NCI-H1930 (cell line): ENCODE measurements at places on chromosomes 1 and 21.

- DNase-seq, result no peak
Measured at GRCh38 chr1:147613506-147613905, 56.8 kb downstream of the ACP6 start.

GRCh38 chr1:116262995-116263385, 110.1 kb upstream of the ATP1A1 start:
- no peak for DNase-seq

DNA sequence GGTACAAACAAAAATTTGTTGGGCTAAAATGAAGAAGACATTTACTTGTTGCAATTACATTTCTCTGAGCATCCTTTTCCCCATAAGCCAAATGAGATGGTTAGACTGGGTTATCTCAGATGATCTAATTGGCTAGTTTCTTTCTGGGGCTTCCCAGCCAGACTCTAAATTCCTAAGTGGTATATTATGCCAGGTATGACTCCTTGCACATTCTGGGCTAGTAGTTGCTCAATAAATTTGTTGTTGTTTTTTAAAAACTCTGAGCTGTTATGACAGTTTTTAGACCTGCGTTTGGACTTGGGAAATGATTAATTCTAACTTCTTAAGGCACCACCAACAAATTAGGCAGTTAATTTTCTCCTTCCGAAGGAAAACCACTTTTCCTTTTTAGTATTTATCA, 66.1 kb downstream of the UCK2 start:
- DNase-seq, result no peak

DNA sequence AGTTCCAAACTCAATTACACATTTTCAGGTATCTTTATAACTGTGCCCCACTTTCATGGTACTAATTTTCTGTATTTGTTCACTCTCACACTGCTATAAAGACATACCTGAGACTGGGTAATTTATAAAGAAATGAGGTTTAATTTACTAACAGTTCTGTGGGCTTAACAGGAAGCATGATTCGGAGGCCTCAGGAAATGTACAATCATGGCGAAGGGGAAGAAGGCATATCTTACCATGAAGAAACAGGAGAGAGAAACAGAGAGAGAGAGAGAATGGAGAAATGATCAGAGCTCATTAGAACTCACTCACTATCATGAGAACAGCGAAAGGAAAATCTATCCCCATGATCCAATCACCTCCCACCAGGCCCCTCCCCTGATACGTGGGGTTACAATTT, 874.1 kb upstream of the B3GALT2 start:
- no peak for DNase-seq

GRCh38 chr1:65011983-65012382, 45.6 kb upstream of the JAK1 start:
- no peak for DNase-seq

GRCh38 chr21:42848932-42849758, 30.2 kb downstream of the WDR4 start:
- DNase-seq, result no peak

- DNase-seq, result no peak
Measured at GRCh38 chr1:205045146-205045545, 2.1 kb downstream of the CNTN2 start.

DNA sequence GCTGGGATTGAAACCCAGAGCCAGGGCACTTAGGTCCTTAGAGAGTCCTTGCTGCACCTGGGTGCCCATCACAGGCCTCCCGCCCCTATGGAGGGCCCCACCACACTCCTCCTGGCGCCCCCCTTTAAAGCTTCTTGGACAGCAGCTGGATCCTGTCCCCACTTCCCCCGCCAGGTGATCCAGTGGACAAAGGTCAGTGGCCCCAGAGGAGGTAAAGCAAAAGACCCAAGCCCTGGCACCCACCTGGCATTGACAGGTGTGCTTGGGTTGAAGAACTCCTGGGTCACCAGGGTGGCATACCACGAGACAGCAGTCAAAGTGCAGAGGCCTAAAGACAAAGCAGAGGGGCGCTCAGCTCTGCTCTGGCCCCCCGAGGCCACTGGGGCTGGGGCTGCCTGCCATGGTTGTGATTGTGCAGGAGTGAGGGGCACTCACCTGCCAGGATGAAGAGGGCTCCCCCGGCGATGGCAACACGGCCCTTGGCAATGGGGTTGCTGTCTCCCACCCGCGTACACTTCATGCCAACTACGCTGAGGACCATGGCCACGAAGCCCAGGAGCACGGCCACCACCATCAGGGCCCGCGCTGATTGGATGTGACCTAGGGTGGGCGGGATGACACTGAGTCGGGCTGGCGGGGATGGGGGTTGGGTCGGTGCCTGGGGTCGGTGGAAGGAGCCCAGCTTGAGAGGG, 1.9 kb downstream of the CLDN19 start:
- DNase-seq, result no peak

- DNase-seq, result no peak
Measured at GRCh38 chr21:46100020-46100419, 2.1 kb downstream of the COL6A2 start.

DNA sequence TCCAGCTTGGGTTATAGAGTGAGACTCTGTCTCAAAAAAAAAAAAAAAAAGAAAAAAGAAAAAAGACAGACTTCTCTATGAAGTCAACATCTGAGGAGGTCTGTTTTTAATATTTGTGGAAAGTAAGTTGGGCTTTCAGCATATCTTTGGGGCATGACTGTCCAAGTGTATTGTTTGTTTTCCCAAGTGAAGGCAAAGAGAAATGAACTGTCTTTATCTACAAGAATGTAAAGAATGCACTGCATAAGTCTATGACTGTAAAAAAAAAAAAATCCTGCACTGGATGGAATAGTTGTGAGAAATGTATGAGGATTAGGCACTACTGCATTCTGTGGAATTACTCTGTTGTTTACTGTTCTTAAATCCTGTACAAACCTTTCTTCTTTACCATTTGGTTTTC, 45.6 kb upstream of the TMEM61 start:
- DNase-seq, result no peak

- DNase-seq, result no peak
Measured at GRCh38 chr1:16147156-16147926, 8.5 kb downstream of the EPHA2 start.

DNA sequence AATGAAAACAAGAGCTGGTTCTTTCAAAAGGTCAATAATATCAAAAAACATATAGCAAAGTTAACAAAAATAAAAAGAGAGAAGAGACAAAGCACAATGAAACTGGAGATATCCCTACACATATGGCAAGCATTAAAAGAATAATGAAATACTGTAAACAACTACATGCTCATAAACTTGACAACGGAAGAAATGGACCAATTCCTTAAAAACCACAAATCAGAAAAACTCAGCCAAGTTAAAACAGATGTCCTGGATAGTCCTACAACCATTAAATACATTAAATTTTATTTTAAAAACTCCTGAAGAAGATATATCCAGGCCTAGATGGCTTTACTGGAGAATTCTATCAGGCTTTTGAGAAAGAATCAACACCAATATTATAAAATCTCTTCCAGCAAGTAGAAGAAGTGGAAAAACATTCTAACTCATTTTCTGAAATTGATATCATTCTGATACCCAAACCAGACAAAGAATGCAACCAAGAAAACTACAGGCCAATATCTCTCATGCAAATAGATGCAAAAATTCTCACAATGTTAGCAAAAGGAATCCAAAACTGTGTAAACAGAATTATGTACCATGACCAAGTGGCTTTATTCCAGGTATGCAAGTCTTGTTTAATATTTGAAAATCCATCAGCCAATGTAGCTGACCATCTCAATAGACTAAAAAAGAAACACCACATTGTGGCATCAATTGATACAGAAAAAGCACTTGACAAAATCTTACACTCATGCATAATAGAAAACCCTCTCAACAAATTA, 56.1 kb upstream of the LRRC7 start:
- DNase-seq, result no peak

DNA sequence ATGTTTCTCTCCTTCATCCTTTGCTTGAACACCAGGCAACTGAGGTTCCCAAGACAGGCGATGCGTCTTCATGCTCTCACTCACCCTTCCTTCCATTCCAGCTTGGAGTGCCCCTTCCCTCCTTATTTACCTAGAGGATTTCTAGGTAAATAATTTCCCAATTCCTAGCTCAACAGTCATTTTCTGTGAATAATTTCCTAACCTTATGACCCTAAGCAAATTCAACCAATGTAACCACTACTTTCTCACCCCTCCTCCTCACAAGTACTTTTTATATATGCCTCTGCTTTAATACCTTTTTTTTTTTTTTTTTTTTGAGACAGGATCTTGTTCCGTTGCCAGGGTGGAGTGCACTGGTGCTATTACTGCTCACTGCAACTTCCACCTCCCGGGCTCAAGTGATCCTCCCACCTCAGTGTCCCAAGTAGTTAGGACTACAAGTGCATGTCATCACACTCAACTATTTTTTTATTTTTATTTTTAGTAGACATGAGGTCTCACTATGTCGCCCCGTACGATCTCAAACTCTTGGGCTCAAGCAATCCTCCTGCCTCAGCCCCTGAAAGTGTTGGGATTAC, 86.7 kb downstream of the USP24 start:
- no peak for DNase-seq

DNA sequence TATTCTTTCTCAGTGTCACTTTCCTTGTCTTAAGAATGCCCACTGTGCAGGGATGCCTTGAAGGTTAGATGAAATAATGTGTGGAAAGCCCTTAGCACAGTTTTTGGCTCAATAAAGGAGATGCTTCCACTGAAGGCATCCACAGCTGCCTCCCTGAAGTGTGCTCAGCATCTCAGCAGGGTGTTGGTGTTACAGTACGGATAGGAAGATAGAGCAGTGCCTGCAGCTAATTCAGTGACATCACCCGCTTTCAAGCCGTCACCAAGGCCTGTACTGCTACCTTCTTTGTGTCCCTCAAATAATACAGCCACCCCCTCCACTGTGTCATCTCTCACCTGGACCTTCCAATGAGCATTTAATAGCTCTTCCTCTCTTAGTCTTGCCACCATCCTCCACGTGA, 59.0 kb downstream of the NDUFS5 start:
- DNase-seq, result no peak

DNA sequence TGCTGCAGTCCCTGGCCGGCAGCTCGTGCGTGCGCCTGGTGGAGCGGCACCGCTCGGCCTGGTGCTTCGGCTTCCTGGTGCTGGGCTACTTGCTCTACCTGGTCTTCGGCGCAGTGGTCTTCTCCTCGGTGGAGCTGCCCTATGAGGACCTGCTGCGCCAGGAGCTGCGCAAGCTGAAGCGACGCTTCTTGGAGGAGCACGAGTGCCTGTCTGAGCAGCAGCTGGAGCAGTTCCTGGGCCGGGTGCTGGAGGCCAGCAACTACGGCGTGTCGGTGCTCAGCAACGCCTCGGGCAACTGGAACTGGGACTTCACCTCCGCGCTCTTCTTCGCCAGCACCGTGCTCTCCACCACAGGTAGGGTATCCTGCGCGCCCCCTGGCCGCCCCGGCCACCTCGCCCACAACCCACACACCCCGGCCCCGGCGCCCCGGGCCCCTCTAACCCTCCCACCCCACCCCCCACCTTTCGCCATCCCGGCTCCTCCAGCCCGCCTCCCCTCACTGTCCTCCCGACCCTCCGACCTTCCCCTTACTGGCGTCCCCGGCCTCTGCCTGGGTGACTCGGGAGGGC, 352 bp downstream of the KCNK1 start:
- peak; percentile 5 for DNase-seq
